ENCODE measurements at places on chromosomes 4 and X.

DNA sequence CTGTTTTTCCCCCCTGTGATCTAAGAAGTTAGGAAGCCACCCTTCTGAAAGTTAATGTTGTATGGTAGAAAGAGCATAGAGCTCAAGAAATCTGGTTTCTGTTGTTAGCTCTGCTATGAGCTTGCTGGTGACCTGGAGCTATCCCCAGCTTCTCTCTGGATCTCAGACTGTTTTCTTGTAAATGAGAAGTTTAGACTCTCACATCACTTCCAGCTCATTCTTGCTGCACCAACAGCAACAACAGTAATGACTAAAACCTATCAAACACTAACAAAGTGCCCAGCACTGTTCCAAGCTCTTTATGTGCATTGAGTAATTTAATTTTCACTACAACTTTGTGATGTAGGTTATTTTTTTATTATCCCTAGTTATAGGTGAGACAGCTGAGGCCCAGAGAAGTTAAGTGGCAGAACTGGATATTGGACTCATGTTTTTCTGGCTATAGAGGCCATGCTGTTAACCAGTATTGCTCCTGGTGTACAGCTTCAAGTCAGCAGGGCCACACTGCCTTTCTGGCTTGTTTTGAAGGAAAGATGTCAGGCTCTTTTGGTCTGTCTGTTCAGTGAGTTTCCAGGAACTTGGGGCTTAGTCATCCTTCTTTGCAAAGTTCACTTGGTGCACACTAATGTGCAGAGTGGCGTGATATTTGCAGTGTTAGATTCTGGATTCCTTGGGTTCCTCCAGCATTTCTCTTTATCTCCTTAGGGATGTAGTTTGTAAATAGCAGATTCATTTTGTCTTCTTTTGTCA, 27.8 kb upstream of the TMEM164 start:
- no peak for DNase-seq

DNA sequence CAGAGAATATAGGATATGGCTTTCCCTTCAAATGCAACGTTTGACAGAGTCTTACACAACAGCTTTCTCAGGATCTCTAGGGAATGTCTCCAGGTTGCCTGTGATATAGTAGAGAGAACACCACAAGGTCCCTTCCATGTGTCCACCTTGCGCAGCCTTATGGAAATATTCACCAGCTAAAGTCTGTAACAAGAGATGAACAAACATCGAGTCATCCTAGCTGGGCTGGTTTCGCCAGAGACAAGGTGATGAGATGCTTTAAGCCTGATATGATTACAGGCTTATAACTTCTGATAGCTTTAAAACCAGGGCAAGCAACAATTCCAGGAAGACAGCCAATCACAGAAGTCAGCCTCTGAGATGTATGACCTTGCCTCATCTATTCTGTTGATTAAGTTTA, 83.8 kb downstream of the SEL1L3 start:
- DNase-seq, result no peak

DNA sequence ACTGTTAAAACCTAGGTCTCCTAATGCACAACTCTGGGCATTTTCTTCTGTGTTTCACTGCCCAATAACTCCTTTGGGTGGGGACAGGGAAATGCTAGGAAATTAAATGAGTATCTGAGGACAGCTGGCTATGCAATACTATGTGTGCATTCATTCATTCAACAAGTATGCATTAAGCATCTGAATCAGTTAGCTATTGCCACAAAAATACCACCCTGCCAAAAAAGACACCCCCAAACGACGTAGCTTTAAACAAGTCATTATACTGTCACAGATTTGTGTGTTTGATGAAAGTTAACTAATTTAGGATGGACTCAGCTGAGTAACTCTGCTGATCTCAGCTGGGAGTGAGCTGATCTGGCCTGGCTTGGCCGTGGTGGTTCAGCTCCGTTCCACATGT, 29.8 kb upstream of the PTCHD1 start:
- no peak for DNase-seq

GRCh38 chr4:177001271-177002175, 208.8 kb upstream of the VEGFC start:
- no peak for DNase-seq

- no peak for DNase-seq
Measured at GRCh38 chr4:148089624-148090023, 352.6 kb downstream of the NR3C2 start.

- no peak for DNase-seq
Measured at GRCh38 chr4:107648178-107648991, 71.6 kb downstream of the PAPSS1 start.

DNA sequence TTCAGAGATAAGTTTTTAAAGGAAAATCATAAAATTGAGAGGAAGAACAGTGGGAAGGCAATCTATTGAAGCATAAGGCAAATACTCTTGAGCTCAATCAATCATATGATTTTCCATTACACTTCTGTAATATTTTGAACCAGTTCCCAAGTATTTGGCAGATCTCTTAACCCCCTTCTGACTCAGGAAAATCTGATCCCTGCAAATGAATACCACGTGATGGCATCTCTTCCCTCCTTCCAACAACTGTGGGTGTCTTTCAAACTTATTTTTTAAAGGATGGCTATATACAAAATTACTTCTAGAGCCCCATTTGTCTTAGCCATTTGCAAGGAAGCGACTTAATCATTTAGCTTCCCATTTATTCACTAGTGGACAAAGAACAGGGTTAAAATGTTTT, 41.9 kb downstream of the AMOT start:
- DNase-seq, result no peak

- no peak for DNase-seq
Measured at GRCh38 chr4:109969087-109969486, 56.4 kb downstream of the EGF start.

DNA sequence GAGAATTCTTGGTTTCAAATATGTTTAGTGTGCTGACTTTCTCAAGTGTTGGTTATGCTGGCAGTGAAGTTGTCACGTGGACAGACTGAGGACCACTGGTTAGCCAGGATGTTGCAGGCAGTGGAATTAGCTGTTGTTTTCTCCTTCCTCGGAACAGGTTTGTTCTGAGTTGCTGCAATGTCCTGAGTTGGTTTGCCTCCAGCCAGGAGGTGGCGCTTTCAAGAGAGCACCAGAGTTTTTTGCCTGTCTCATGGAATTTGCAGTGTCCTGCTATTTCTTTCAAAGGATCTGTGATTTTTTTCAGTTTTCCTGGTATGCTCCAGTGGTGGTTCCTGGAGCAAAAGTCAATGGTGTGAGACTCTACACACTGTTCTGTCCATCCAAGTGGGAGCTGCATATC, 158.1 kb upstream of the CXorf66 start:
- no peak for DNase-seq

DNA sequence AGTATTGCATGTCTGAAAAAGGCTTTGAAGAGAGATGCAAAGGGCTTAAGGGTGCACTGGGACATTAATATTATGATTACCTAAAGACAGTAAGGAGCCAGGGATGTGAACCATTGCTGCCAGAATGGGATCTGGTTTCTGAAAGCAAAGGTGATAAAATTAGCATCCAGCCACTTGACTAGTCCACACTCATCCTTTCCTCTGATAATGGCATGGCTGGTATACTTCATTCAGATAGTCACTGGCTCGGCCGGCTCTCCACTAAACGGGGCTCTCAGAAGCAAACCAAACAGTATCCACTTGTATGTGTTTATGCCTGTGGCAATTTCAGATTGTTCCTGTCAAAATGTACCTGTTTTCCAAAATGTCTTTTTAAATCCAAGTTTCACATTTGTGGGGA, 46.4 kb downstream of the MAMLD1 start:
- DNase-seq, result no peak

GRCh38 chrX:15546745-15547144, 46.1 kb downstream of the BMX start:
- no peak for DNase-seq

GRCh38 chr4:128162434-128162833, 101.3 kb downstream of the LARP1B start:
- DNase-seq, result no peak

DNA sequence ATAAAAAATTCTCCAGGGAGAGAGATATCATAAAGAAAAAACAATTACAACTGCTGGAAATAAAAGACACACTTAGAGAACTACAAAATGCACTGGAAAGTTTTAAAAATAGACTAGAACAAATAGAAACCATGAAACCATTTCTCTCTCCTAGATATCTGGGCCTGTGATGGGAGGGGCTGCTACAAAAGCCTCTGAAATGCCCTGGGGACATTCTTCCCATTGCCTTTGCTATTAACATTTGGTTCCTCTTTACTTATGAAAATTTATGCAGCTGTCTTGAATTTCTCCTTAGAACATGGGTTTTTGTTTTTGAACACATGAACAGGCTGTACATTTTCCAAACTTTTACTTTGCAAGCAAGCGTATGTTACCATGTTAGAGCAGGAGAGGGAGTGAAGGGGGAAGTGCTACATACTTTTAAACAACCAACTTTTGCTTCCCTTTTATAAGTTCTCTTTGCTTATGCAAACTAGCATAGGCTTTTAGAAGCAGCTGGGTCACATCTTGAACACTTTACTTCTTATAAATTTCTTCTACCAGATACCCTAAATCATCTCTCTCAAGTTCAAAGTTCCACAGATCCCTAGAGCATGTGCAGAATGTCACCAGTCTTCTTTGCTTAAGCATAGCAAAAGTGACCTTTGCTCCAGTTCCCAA, 47.9 kb upstream of the PACRGL start:
- DNase-seq, result no peak

GRCh38 chr4:147844781-147845180, 112.9 kb downstream of the ARHGAP10 start:
- DNase-seq, result no peak

- no peak for DNase-seq
Measured at GRCh38 chrX:100931218-100931924, 2.7 kb upstream of the XKRX start.

DNA sequence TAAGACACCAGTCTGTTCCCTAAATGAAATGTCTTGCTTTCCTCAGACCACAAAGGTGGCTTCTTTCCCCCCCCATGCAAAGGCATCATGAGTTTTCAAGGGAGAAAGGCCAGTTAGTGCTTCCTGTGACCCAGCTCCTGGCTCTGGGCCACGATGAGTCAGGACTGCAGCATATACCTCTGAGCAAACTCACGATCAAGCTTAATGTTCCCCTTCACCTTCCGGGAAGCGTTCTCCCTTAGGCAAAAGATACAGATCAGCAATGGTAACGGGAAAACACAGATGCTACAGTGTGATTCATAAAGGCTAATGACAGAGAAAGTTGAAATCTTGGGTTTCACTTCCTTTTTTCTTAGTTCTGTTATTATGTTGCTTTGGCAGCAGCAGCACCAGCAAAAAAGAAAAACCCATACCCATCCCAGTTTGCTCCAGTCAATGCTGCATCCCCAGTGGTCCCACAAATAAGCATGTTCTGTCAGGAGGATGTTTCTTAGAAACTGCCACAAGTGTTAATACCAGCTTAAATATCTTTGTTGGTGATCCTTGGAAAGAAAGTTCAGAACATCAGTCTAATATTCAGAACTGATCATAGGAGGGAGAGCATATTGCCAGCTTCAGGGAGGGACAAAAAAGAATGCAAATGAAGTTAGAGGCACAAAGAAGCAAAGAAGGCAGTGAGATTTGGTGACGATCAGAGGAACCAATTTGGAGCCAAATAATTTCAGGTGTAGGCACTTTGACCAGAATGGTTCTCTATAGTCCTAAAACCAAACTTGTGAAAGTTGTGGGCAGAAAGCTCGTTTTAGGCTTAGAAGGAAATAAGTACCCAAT, 41.2 kb downstream of the LONRF3 start:
- DNase-seq, result no peak

DNA sequence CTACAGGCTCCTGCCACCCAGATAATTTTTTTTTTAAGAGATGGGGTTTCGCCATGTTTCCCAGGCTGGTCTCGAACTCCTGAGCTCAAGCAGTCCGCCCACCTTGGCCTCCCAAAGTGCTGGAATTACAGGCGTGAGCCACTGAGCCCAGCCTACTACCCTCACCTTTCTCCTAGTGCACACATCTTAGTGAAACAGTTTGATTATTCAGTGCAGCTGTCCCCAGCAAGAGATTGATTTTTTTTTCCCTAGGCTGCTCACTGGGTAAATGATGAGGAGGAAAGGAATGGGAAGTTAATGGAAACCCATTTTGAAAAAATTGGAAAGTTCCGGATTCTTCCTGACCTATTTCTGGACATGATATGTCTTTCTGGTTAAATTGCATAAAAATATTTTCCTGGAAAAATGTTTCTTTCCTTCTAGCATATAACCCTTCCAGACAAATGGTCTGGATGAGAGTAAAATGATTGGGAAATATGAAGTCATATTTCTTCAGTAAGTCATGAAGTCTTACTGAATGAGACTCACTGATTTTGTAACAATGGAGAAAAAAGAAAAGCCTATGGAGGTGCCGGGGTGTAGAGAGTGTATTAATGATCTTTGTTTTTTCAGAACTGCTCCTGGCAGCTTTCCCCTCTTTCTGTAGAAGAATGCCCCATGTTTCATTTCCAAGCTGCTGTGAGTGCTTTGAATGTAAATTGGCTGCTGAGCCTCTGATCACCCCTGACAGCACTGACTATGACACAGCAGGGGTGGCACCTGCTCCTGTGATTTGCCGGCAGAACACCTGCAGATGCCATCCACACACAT, 19.5 kb upstream of the ZNF41 start:
- no peak for DNase-seq

- DNase-seq, result no peak
Measured at GRCh38 chr4:41346306-41347061, 89.8 kb downstream of the UCHL1 start.

- DNase-seq, result no peak
Measured at GRCh38 chrX:12874581-12874980, 7.7 kb downstream of the TLR7 start.

DNA sequence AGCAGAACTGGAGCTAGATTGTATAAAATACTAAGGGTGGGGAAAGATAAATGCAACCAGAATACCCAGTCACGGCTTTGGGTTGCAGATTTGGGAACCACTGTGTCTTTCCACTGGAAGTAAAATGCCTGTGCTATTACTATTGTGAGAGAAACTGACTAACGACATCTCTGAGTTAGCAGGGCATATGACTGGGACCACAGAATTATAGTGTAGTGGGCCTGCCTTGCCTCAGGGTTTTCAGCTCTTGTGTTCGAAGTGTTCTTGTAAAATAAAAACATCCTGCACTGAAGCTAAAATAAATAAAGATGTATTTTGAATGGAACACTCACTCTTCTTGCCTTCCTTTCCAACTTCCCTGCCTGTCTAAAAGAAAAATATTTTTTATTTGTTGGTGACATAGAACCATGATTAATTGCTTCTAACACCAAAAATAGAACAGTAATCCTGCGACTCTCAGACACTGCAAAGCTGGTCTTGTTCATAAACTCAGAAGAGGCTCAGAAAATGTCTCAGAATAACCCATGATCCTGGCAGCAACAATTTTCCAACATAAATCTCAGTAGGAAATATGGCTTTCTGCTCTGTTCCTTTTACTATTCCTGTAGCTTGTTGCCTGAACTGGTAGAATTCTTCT, 104.2 kb downstream of the FAM47B start:
- DNase-seq, result no peak
